Umbilical cord (tissue), 2 donors: ENCODE measurements at places on chromosomes 6 and 20. TPM values are rescaled to one million over a fixed set of nuclear protein-coding genes. Genes with fewer than 3 reads are reported as not detected.

Gene TDRD6
- total RNA-seq: 6.7 TPM

Gene LAMP5
- not detected for total RNA-seq

DNA sequence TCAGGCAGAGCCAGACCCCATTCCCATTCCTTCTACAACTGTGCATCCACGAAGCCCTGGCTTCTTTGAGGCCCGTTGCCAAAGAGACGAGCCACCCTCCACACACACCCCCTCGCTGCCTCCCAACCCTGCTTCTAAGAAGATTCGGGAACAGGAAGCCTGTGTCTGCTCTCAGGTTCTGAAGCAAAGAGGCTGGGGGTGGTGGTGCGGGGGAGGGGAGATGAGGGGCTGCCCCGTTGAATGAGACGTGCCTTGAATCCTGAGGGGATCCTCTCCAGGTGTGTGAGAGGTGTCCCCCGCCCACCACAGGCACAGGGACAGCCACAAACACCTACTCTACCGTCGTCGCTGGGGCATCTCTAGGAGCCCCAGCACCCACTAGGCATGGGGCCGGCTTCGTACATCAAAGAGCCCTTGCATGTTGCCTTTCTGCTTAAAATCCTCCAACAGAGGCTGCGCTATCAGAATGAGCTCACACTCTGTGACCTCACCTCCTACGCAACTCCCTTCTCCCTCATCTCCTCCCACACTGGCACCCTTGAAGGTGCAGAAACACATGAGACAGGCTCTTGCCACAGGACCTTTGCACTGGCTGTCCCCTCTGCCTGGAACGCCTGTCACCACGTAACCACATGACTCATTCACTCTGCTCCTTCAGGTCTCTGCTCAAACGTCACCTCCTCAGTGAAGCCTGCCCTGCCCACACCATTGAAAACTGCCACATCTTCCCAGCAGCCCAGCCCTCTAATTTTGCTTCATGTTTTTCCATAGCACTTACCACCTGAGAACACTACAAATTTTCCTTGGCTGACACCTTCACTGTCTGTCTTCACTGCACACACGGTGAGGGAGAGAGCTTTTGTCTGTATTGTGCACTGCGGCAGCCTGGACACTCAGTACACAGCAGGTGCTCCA is 58.5 kb downstream of the PREX1 start:
- DNase-seq: no peak

DNA sequence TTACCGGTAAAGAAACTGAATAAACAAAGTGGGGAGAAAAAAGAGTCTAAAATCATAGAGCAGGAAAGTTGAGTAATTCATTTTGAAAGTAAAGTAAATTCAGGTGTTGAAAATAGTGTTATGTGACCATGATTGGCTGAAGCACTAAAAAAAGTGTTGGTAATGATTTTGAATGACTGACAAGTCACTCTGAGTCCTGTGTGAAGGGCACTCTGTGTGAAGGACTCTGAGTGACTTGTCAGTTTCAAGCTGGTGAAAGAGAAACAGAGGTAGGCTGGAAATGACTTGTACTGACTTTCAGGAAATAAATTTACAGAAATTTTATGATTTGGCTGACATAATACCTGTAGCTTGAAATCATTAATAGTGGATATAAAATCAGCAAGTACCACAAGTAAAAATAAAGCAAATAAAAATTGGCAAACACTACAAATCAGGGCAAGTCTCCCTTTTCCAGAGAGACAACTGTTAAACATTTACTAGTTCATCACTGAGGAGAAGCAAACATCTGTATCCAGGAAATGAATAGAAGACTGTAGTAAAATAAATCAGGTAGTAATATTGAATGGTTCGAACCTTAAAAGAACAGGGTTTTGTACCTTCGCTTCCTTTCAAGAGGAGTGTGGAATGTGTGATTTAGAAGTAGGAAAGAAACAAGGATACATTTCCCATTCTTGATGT is 630.6 kb downstream of the GRIK2 start:
- DNase-seq: no peak

DNA sequence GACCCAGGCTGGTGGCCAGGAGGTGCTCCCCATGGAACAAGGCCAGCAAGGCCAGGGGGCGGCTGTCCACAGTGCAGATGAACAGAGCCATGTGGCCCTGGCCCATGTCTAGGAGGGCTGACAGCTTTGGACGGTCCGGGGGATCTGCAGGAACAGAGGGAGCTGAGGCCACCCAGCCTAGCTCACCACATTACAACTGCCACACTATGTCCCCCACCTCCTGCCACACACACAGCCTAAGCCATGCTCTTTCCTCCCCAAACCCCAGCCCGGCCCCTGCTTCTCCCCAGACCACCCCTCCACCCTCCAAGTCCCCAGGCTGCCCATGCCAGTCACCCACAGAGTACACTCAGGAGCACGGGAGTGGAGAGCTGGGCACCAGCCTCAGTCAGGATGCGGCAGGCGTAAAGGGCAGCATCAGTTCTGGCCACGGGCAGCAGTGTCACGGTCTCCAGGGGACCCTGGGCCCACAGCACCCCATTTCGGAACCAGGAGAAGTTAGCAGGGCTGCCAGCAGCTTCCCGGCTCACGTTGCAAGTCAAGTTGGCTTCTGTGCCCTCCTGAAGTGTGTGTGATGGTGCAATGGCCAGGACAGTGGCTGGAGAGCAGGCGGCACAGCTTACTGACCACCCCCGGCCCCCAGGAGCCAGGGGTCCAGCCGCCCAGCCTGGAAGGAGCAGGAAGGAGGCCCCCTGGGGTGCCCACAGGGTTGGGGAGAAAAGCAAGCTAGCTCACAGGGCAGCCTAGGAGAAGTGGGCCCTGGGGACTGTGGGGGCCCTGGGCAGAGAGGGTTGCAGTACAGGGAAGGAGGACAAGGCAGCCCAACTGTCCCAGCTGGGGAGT is 15.2 kb upstream of the ADAM33 start:
- DNase-seq: no peak

- peak; percentile 71 for DNase-seq
Observed at GRCh38 chr20:48538058-48538825, 289.6 kb downstream of the PREX1 start.

DNA sequence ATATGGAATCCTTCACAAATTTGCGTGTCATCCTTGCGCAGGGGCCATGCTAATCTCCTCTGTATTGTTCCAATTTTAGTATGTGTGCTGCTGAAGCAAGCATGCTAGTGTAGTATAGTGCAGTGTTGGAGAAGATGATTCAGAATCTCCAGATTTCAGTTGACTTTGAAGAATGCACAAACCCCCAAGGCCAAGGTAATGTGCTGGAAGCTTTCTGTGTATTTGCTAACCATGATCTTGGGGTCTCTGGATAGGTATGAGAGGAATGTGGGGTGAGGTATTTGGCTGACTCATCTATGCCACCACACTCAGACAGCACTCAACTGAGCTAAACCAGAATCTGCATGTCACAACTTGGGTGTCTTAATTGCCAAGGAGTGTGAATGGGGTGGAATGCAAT is 42.6 kb upstream of the DEK start:
- peak; percentile 56 for DNase-seq

GRCh38 chr6:527989-528673 is 128.8 kb downstream of the HUS1B start:
- DNase-seq: no peak

Gene CTAGE9
- 6.3 TPM for total RNA-seq

Gene CST5
- not detected for total RNA-seq

Gene PCED1A
- total RNA-seq: 16.9 TPM

- no peak for DNase-seq
Observed at GRCh38 chr6:15304337-15305042, 58.6 kb downstream of the JARID2 start.

DNA sequence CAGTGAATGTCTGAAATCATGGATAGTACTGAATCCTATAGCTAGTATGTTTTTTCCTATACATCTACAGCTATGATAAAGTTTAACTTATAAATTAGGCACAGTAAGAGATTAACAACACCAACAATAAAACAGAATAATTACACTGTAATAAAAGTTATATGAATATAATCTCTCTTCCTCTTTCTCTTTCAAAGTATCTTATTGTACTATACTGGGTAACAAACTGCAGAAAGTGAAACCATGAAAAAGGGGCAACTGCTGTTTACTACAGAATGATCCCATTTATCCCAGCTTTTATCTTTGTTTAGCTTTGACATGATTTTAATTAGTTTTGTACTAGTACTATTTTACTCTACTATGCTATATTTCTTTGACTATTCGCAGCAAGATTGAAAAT is 25.8 kb downstream of the ESF1 start:
- DNase-seq: no peak

DNA sequence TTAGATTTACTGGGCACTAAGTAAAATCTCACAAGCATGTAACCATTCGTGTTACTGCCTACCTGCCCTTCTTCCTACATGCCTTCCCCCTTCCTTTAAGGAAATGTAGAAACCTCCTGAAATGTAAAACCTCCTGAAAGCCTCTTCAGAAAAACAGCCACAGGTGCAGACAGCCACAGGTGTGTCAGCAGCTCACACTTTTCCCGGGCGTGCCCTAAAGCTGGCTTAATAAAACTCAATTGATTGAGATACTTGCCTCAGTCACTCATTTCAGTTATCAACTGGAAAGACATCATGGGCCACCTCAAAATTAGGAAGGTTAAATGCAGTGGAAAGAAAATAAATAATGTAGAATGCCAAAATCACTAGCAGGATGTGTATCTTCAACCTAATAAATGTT is 23.1 kb upstream of the PBOV1 start:
- DNase-seq: no peak

DNA sequence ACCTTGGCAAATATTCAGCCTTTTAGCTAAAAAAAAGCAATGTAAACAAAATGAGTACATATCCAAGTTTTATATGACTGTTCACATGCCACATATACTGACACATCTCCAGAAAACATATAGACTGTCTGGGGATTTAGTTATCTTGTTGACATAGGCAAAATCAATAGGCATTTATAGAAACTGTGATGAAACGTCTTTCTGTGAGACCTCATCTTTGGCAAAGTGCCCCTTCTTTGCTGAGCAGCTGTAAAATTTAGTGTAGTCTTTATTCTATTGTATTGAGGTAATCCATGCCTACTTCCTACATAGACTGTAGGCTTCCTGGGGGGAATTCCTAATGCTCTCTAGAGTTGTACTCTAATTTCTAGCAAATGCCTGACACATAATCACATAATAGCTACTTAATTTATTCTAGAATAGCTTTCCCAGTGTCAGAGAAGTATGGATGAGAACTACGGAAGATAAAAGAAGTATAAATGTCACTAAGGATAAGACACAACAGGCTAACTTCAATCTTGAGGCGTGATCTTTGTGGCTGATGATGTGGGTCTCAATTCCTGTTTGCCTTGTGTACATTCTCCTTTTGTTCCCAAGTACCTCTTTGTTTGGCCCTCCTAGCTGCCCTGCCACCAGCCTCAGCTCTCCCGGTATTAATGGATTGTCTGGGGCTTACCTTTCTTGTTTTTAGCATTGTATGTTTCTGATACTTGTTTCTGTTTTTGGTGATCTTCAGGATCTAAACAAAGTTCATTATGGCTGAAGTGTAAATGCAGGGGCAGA is 30.6 kb downstream of the PTCHD4 start:
- peak; percentile 7 for DNase-seq

DNA sequence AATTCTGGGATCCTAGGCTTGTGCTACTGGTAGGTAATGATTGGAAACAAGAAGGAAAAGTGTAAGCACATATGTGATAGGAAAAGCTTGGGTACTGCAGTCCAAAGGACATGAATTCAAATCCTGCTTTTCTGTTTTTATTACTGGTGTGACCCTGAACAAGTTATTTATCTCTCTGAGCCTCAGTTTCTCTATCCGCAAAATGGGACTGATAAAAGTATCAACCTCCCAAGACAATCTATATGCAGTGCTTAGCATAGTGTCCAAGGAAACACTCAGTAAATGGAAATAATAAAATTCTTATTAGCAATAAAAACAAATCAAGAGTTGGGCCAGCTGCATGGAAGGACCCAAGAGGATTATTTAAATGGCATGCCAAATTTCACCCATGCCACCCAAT is 108.5 kb downstream of the ZMYND8 start:
- DNase-seq: no peak

DNA sequence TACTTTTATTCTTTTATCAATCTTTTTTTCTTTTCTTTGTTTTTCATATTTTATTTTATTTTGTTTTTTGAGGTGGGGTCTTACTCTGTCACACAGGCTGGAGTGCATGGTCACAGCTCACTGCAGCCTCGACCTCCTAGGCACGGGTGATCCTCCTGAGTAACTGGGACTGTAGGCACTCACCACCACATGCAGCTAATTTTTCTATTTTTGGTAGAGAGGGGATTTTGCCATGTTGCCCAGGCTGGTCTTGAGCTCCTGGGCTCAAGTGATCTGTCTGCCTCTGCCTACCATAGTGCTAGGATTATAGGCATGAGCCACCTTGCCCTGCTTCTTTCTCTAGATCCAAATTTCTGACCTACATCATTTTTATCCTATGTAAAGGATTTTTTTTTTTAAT is 153.2 kb downstream of the CDKAL1 start:
- no peak for DNase-seq

Gene TRIM15
- total RNA-seq: 0.48 TPM

Gene HRH3
- total RNA-seq: not detected

Gene ENPP1
- 64.0 TPM for total RNA-seq

Gene STMND1
- 6.3 TPM for total RNA-seq

Gene NKX2-4
- not detected for total RNA-seq

GRCh38 chr20:21570285-21570992 is 56.6 kb upstream of the NKX2-2 start:
- no peak for DNase-seq

- no peak for DNase-seq
Observed at GRCh38 chr6:129551486-129551885, 158.5 kb downstream of the ARHGAP18 start.

- no peak for DNase-seq
Observed at GRCh38 chr20:37669062-37669772, 24.6 kb upstream of the CTNNBL1 start.

GRCh38 chr20:21376626-21377025 is 20.7 kb downstream of the NKX2-4 start:
- DNase-seq: no peak

DNA sequence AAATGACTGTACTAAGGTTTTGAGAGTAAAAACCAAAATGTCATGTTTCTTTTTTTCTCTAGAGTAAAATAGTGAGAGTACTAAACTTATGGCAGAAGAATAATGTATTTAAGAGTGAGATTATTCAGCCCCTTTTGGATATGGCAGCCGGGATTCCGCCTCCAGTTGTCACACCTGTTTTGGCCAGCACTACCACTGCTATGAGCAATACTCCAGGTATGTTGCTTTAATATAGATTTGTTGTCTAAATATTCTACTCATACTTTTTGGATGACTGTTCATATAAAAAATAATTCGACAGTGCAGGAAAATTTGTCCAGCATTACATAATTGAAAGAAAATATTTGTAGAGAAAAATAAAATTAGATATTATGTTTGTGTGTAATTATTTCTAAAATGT is 59.5 kb downstream of the SCAF8 start:
- DNase-seq: no peak

GRCh38 chr20:35515341-35515740 is 14.1 kb downstream of the C20orf173 start:
- no peak for DNase-seq
